Activated naive CD4-positive, alpha-beta T cell treated with anti-CD3 and anti-CD28 coated beads, Interleukin-2, amount 50 U/mL, for 16 hours (primary cell): ENCODE measurements at places on chromosomes 4 and X.

DNA sequence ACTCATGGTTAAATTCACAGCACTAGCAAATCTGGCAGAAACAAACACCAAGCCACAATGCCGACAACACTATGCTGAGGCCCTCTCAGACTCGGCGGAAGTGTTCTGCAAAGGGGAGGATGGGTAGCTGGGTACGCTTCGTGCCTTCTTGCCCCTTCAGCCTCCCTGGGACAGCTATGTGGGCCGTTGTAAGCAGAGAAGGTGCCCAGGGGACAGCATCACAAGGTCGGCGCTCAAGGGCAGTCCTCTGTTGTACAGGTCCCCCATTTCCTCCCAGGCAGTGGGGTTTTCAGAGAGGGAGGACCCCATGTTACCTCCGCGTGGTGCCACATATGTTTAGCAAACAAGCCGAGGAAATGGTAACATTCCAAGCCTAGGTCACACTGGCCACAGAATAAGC, 173.6 kb downstream of the AFAP1 start:
- DNase-seq = no peak

DNA sequence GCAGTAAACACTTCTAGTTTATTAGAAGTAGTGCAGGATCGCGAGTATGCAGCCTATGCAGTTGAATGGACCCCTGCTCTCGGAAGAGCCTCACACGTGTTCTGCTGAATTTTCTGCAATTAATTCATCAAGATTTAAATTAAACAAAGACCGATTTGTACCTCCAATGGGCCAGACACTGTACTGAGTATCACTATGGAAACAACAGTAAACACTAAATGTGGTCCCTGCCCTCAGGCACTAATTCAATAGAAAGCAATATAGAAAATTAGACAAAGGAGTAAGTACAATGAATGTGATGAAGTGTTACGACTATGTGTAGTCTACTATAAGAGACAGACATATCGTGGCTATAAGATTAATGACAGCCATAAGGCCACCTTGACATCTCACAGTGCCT, 740.3 kb upstream of the FRG1 start:
- DNase-seq = no peak

GRCh38 chr4:21522296-21522695, 426.3 kb downstream of the KCNIP4 start:
- no peak for DNase-seq

- DNase-seq = no peak
Measured at GRCh38 chr4:74038086-74038424, 434 bp downstream of the CXCL3 start.

- no peak for DNase-seq
Measured at GRCh38 chrX:126027229-126027628, 138.9 kb downstream of the DCAF12L2 start.

DNA sequence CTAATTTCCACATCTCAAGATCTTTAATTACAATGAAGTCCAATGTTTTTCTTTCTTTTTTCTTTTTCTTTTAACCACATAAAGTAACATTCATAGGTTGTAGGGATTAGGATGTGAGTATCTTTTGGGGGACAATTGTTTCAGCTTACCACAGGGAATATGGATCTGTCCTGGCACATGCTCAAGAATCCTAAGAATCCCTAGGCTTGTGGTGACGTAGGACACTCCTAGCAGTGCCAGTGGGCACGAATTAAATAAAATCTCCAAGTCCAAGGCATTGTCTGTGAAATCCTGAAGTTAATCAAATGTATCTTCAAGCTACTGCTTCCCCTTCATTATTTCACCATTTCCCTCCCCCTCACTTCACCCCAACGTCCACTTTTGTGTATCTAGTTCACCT, 2.6 kb upstream of the LAS1L start:
- no peak for DNase-seq

DNA sequence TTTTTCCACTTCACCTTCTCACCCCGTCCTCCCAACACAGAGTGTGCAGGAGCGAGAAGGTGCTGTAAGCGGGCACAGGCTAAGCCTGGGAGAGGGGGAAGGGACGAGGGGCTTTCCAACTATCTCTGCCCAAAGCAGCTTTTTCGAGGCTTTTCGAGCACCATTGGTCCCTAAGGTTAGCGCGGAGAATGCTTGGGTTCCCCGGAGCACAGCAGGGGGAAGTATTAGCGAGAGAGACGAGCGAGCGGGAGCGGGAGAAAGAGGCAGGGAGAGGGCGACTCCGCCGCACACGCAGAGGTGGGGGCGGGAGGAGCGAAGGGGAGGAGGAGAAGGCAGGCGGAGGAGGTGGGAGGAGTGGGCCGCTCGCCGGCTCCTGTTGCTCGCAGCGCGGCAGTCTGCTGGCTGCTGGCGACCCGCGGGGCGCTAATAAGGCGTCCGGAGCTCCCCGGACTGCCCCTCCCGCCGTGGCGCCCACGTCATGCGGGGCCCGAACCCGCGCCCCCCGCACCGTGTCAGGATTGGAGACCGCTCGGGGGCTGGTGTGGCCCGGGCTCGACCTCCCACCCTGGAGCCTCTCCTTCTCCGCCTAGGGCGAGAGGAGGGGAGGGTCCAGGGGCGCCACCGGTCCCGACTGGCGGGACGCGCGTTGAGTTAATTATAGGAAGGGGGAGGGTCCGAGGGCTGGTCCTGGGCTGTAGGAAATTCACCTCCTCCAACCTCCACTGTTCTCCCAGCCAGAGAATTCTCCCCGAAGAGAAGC, at the start of gene ADAMTS3:
TSS of gene ADAMTS3 (minus strand) at position 263 of the 760 bp plus-strand sequence. CDS start 459 bp downstream, outside the sequence.
- no peak for DNase-seq
